ENCODE measurements at places on chromosomes 7 and 10. TPM values are rescaled to one million over a fixed set of nuclear protein-coding genes. Genes with fewer than 3 reads are reported as not detected.

GRCh38 chr10:131568866-131569265 is 257.3 kb upstream of the TCERG1L start:
- H3K27me3 ChIP-seq, result no peaks in the 10 kb centered on the region
- no peaks in the 10 kb centered on the region for H3K4me1 ChIP-seq
- no peak overlapping the region for H3K27ac ChIP-seq
- no peak overlapping the region for H3K4me3 ChIP-seq
- no peaks in the 10 kb centered on the region for H3K36me3 ChIP-seq

PTPRN2 gene
- total RNA-seq, result 0.42 TPM

DNA sequence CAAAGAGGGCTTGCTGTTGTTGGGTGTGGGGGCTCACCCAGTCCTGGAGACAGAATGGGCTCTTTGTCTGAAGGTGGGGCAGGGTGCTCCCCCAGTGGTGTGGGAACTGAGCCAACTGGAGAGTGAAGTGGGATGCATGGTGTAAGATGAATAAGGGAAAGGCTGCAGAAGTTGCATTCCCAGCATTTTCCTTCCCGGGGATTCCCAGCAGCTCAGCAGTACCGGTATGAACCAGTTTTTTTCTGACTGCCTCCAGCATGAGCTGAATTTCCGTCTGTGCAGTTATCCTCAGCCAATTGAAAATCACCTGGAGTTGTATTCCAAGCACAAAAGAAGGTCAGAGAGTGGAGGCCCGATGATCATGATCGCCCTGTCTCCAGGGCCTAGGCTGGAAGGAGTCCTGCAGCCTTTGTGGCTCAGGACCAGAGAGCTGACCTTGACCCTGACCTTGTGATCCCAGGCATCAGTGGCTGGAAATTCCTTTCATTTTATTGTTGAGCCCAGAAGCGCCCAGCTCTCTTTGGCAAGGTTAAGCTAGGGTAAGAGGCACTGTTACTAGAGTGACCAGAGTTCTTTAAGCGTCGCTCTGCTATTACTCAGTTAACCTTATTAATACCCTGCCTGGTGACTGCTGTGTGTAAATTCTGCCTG is 33.4 kb downstream of the OGDH start:
- peak overlapping the region; percentile 90 for H3K27ac ChIP-seq
- DNase-seq, result no peak
- no peaks in the 10 kb centered on the region for H3K36me3 ChIP-seq
- no peaks in the 10 kb centered on the region for H3K27me3 ChIP-seq
- H3K4me3 ChIP-seq, result peak overlapping the region; percentile 24

- no peaks in the 10 kb centered on the region for H3K4me1 ChIP-seq
- H3K27me3 ChIP-seq, result no peaks in the 10 kb centered on the region
- no peak for DNase-seq
- H3K36me3 ChIP-seq, result no peaks in the 10 kb centered on the region
- no peak overlapping the region for H3K4me3 ChIP-seq
- H3K27ac ChIP-seq, result no peak overlapping the region
These were observed 56.0 kb downstream of the NKX6-2 start for GRCh38 chr10:132729810-132730572.

FGFR2 gene
- total RNA-seq, result 0.13 TPM

- H3K27ac ChIP-seq, result no peak overlapping the region
- DNase-seq, result no peak
- H3K27me3 ChIP-seq, result no peaks in the 10 kb centered on the region
- H3K36me3 ChIP-seq, result no peaks in the 10 kb centered on the region
These were observed 25.0 kb downstream of the ZPBP start for GRCh38 chr7:50068026-50068425.

- no peaks in the 10 kb centered on the region for H3K27me3 ChIP-seq
- DNase-seq, result no peak
- H3K36me3 ChIP-seq, result no peaks in the 10 kb centered on the region
- H3K4me3 ChIP-seq, result no peak overlapping the region
These were observed 161.3 kb downstream of the CUX1 start for GRCh38 chr7:101978683-101979082.
